ENCODE measurements at places on chromosomes 5 and 9.

GRCh38 chr5:170296036-170296934, 1.3 kb downstream of the LCP2 start:
- no peak for DNase-seq

DNA sequence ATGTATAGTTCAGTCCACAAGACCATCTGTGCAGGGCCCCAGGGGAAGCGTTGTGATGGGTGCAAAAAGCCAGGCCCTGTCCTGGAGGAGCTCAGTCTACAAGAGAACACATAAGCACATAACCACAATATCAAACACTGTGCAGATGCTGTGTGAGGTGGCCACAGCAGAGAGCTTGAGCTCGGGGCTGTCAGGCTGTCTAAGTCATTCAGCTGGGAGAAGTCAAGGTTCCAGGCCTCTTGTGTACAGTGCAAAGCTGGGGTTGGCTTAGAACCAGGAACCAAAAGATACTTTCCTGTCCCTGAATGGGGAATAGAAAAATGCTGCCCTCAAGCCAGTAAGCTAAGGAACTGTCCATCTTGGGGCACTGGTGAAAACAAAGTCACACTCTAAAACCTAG, 75.0 kb downstream of the PRDM6 start:
- DNase-seq = no peak

GRCh38 chr5:75265731-75266130, 29.1 kb upstream of the ANKRD31 start:
- no peak for DNase-seq

GRCh38 chr5:137367951-137368350, 131.2 kb downstream of the SPOCK1 start:
- DNase-seq = no peak

DNA sequence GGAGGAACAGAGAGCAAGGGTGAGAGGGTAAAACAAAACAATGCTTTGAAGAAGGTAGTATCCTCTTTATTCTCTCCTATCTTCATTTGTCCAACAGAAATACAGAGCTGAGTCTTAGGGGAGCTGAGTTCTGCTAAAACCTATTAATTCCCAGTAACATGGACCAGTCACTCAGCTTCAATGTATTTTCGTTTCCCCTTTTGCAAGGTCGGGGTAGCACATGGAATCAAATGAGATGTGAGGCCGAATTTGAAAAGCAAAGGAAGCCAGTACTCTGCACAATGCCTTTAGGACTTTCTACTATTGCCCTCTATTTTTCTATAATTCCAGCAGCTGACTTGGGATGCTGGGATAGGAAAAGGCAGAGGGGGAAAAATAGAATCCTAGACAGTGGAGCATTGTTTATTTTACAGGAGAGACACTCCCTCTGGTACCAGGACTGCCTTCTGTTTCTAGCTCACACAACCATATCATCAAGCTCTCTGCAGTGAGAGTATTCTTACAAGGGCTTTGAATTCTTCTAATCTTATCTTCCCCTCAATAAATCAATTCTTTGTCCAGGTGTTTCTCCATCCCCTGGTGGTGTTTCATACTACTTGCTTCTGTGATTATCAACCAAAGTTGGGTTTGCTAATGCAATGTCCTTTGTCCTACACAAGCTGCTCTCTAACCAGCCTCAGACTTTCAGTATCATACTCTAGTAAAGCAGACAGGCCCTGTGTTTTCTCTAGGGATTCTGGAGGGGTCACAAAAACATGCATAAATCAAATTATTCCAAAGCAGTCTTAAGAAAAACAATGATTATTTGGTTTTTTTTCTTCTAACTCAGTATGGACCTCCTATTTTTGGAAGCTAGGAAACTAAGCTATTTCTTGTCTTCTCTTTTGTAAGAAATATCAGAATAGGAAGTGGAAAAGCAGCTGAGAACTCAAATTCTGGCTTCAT, 341.5 kb downstream of the OSTF1 start:
- DNase-seq = no peak

GRCh38 chr9:137422604-137423513, at the start of the genes EXD3 and NOXA1:
Gene EXD3 (minus strand): TSS chr9:137423162. CDS start chr9:137395357, 27,805 bp downstream.
Gene NOXA1 (plus strand): TSS chr9:137423393. CDS start chr9:137423530, 137 bp downstream.
- DNase-seq = peak; percentile 89

GRCh38 chr5:128962211-128962610, 3.1 kb upstream of the SLC27A6 start:
- DNase-seq = no peak

DNA sequence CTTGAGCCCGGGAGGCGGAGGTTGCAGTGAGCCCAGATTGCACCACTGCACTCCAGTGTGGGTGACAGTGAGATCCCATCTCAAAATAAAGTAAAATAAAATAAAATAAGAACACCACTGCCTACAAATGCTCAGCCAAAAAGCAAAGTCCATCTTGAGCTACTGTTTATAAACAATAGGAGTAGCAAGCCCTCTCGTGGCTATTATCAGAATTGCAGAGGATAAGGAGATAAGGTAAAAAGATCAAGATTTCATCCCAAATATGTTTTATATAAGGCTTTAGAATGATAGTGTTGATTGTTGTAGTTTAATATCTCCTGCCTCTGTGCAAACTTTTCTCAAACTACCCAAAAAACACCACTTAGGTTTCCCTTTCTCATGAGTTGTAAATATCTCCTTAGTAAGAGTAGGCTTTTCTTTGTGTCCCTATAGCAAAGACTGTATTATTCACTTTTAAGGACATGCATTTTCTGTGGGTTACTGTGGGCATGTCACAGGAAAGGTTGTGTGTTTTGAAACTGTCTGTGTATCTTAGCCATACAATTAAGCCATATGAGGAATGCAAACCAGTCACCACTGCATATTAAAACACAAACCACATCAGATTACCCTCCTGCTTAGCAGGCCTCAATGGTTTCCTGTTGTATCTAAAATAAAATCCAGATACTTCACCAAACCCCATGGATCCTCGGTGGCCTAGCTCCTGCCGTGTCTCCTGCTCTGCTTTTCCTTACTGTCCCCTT, 31.8 kb upstream of the CKS2 start:
- no peak for DNase-seq

- no peak for DNase-seq
Measured at GRCh38 chr5:45225571-45226031, 416.9 kb downstream of the MRPS30 start.

DNA sequence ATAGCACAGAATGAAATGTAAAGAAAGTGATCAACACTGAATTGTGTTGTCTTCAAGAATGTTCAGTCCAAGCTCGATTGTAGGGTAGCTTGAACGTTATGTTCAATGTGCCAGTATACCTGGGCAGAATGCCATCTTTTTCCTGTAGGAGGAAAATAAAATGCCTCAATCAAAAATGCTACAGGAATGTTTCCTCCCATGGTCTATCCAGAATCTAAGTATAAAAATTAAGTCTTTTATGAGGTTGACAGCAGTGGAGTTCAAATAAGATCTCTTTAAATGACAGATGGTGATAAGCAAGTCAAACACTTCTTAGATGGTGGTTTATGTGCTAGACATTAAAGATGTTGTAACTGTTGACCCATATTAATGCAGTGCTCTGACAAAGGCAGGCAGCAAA, 488.6 kb downstream of the CSNK1G3 start:
- no peak for DNase-seq

DNA sequence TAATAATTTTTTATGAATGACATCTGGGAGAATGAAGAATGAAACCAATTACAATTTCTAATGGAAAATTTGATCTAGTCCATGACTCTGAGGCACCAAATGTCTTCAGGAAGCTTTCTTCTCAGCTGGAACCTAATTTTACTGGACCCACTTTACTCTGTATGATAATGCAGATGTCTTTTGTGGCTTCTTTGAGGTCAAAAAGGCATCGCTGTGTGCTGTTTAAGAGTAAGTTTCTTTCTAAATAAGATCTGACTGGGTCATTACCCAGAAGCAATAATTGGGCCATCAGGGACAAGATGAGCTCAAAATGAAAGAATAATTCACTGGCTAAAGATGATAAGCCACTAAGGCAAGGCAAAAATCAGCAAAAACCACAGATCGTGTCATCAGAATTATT, 633.4 kb downstream of the PSAT1 start:
- no peak for DNase-seq

DNA sequence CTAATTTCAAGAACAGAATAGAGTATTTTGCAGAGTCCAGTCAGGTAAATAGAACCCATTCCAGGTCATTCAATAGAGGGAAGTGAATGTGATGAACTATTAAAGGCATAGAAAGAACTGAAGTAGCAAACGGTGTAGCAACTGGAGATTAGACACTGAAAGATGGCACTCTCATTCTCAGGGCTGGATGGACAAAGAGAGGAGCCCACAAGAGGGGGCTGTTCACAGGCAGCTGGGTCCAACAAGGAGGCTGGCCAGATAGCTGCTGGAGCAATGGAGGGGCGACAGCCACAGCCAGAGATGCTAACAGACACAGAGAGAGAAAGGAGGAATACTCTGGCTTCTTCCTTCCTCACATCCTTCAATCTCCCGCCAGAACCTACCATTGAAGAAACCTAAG, 93.1 kb upstream of the SMARCA2 start:
- no peak for DNase-seq

DNA sequence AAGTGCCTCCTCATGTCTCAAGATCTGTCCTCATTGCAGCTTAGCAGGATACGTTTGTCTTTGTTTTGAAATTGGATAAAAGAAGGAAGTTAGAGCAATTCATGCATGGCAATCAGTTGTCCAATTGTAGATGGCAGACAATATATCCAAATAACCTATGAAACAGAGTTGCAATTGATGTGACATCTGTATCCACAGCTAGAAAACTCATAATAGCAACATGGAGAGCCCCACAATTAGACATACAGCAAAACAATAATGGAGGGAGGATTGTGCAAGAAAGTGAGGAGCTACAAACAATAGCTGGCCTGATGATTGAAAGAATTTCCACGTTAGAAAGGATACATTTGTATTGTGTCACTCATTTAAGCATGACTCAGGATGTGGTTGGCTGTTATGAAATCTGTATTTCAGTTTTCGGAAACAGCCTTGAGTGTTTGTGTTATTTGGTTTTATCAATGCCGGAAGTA, 132.0 kb downstream of the FAM174A start:
- peak; percentile 59 for DNase-seq

GRCh38 chr5:110032376-110032775, 342.6 kb downstream of the MAN2A1 start:
- DNase-seq = no peak

GRCh38 chr9:27078685-27079084, 30.3 kb upstream of the TEK start:
- no peak for DNase-seq

- DNase-seq = no peak
Measured at GRCh38 chr5:122101636-122102285, 23.7 kb upstream of the LOX start.

DNA sequence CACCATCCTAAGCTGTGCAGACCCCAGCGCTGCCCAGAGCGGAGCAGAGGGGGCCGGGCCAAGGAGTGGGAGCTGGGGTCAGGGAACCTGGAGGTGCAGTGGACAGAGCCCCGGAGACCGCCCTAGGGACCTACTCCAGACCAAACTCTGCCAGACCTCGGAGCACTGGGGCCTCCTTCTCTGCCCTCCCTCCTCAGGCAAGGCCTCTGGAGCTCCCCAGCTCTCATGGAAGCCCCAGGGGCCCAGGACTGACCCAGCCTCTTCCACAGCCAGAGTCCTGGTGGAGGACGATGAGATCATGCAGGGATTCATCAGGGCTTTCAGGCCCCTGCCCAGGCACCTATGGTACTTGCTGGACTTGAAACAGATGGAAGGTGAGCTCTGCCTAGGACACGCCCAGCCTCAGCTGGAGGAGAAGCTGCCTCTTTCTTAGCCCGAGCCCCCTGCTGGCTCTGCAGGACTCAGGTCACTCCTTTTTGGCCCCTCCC, 3.6 kb downstream of the PAEP start:
- DNase-seq = no peak

GRCh38 chr5:40223884-40224402, 455.8 kb upstream of the PTGER4 start:
- DNase-seq = no peak

GRCh38 chr5:102832445-102832844, 77.3 kb downstream of the PAM start:
- DNase-seq = no peak

DNA sequence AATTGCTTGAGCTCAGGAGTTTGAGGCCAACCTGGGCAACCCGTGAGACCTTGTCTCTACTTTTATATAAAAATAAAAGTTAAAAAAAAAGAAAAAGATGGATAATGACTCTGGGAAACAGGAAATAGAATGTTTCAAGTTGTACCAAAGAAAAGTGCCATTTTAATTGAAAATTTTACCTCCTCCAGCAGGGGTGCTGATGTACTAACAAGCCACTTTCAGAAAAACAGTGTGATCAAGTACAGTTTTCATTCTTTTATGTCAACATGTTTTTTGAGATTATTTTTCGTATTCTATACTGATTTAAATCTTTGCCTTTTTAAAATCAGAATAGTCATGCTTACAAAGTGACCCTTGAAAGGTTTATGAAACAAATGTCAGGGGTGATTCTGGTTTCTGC, 30.8 kb downstream of the F2R start:
- DNase-seq = no peak

GRCh38 chr5:58501778-58502417, 10.7 kb downstream of the GAPT start:
- DNase-seq = peak; percentile 46

DNA sequence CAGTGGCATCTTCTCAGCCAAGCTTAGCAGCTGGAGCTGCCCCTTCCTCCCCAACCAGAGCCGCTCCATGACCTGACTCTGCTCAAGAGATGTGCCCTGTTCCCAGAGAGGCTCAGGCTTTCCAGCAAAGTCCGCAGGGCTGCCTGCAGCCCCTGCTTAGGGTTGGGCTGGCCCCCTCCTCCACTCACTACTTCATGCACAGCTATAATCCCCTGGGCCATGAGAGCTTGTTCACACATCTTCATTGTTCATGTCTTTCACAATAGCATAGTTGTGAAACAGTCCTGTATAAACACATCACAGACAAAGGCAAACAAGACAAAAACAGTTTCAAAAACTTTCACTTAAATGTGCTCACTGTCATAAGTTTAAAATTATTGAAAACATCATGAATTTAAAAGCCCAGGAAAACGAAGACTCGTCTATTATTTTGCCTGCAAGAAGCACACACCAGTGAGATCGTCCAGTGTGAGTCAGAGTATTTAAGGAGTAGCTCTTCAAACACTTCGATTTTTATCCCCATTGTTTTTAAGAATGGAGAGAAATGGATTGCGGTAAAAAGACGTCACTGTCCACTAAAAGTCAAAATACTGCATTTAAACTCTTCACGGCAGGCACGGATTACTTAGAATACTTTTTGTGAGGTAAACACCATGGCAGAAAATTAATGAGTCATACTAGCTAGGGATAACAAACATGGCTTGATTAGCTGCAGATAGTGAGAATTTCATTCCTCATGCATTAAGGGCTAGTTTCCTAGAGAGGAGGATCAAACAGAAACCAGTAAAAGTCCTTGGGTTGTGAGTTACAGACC, 40.7 kb upstream of the S1PR3 start:
- peak; percentile 42 for DNase-seq
